ENCODE measurements at places on chromosomes 1 and 21. TPM values are rescaled to one million over a fixed set of nuclear protein-coding genes. Genes with fewer than 3 reads are reported as not detected.

DNA sequence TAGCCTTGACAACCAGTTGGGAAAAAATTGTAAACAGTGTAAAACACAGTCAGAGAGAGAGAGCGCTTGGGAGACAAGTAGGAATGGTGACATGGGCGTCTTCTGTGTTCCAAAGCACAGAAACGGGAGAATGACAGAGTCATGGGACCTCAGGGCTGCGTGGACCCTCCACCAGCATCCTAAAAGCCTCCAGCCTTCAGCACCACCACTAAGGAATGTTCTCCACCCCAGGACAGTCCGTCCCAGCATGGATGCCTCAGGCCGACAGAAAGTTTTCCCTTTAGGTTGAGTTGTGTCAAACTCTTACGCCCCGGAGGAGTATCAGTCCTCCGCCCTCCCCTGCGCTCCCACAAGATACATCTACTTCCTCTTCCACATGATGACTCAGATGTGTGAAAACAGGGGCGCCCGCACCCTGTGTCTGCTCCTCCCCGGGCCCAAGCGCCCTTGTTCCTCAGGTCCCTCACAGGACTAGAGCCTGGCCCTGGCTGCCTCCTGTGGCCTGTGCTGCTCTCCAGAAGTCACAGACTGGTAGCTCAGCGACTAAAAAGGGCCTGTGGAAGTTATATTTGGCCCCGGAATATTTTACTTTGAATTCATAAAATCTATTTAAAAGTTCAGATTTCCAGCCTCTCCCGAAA, 63.9 kb upstream of the EFHD2 start:
- DNase-seq, result peak; percentile 42

DNA sequence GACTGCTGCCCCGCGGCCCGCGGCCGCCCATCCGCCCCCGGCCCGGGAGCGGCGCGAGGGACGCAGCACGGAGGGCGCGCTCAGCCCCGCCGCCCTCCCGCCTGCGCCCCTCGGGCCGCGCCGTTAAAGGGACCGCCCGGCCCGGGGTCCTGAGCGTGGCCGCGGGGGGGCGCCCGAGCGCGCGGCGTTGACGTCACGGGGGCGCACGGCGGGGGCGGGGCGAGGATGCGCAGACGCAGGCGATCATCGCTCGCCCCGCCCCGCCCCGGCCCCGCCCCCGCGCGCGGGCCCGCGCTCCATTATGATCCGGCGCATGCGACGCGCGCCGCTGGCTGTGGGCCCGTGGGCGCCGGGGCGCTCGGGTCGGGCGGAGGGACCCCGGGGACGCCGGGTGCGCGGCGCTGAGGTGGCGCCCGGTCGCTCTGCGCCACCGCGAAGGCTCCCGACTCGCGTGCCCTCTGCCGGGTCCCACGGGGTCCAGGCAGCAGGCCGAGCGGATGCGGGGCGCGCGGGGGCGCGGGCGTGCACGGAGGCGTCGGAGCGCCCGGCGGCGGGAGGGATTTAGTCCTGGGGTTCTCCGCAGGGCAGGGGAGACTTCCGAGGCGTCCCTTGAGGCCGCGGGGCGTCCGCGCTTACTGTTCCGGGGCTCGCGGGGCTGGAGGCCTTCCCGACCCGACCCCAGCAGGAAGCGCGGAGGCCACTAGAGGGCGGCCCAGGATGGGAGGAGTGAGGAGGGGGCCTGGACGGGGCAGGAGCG, at the start of gene DVL1:
Gene DVL1, minus strand, starts transcription at position 163 of the 757 bp plus-strand sequence. CDS start 353 bp downstream, outside the sequence.
- peak; percentile 32 for DNase-seq

DNA sequence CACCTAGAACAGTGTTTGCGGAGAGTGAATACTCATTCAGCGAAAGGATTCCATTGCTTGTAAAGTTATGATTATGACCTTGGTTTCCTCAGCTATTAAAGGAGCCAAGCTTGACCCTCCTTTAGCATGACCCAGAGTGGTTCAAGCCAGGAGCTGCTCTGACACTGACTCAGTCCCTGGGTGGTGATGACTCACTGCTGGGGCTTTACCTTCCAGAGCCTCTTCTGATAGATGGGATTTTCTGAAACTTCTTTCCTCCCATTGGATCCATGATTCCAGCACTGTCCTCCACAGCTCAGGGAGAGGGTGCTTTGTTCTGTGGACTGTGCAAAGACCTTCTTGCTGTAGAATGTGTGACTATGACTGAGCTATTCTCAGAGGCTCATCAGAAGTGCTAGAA, 77.4 kb downstream of the S1PR1 start:
- no peak for DNase-seq

Gene BRDT
- not detected for total RNA-seq

Gene SELENBP1
- total RNA-seq, result not detected

All from T-cell (primary cell).